ENCODE measurements at places on chromosomes 4 and X. TPM values are rescaled to one million over a fixed set of nuclear protein-coding genes. Genes with fewer than 3 reads are reported as not detected.
A peak's percentile ranks its signal among the peaks of the same experiment; 100 is the strongest.

- no peaks in the 10 kb centered on the region for H3K36me3 ChIP-seq
- DNase-seq = no peak
- no peaks in the 10 kb centered on the region for H3K4me1 ChIP-seq
- no peak overlapping the region for H3K27ac ChIP-seq
- no peaks in the 10 kb centered on the region for H3K27me3 ChIP-seq
- H3K4me3 ChIP-seq = no peak overlapping the region
Measured at GRCh38 chr4:124738994-124739393, 26.5 kb upstream of the ANKRD50 start.

GRCh38 chrX:44343412-44344141, at the start of gene EFHC2:
EFHC2 (minus strand) TSS chrX:44343672; CDS start chrX:44343588, 84 bp downstream.
- no peak within 1 kb of the TSS for H3K4me3 ChIP-seq
- no peak within 1 kb of the TSS for H3K27ac ChIP-seq
- no peaks in the 10 kb centered on the region for H3K36me3 ChIP-seq
- DNase-seq = peak; percentile 34
- H3K27me3 ChIP-seq = no peaks in the 10 kb centered on the region

- no peak overlapping the region for H3K4me3 ChIP-seq
- DNase-seq = no peak
- no peaks in the 10 kb centered on the region for H3K4me1 ChIP-seq
- H3K27ac ChIP-seq = no peak overlapping the region
- no peaks in the 10 kb centered on the region for H3K36me3 ChIP-seq
Measured at GRCh38 chr4:40152637-40153036, 44.2 kb upstream of the RHOH start.

Gene ATP1B4
- not detected for total RNA-seq

Gene TMPRSS11A
- not detected for total RNA-seq

All from liver (tissue), 10 donors.